ENCODE measurements at places on chromosomes 3 and 15.
A peak's percentile ranks its signal among the peaks of the same experiment; 100 is the strongest.

DNA sequence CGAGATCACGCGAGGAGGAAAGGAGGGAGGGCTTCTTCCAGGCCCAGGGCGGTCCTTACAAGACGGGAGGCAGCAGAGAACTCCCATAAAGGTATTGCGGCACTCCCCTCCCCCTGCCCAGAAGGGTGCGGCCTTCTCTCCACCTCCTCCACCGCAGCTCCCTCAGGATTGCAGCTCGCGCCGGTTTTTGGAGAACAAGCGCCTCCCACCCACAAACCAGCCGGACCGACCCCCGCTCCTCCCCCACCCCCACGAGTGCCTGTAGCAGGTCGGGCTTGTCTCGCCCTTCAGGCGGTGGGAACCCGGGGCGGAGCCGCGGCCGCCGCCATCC lies 1.1 kb upstream of the SETD5 start:
- peak; percentile 99 for DNase-seq

- DNase-seq, result no peak
Measured at GRCh38 chr3:62010989-62011388, 362.4 kb downstream of the FEZF2 start.

- DNase-seq, result no peak
Measured at GRCh38 chr15:100235030-100235617, 106.7 kb downstream of the ADAMTS17 start.

DNA sequence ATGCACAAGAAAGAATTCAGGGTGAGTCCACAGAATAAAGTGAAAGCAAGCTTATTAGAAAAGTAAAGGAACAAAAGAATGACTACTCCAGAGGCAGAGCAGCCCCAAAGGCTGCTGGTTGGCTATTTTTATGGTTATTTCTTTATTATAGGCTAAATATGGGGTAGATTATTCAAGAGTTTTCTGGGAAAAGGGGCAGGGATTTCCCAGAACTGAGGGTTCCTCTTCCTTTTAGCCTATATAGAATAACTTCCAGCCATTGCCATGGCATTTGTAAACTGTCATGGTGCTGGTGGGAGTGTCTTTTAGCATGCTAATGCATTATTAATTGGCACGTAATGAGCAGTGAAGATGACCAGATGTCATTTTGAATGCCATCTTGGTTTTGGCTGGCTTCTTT lies 13.6 kb downstream of the GLDN start:
- DNase-seq, result no peak

DNA sequence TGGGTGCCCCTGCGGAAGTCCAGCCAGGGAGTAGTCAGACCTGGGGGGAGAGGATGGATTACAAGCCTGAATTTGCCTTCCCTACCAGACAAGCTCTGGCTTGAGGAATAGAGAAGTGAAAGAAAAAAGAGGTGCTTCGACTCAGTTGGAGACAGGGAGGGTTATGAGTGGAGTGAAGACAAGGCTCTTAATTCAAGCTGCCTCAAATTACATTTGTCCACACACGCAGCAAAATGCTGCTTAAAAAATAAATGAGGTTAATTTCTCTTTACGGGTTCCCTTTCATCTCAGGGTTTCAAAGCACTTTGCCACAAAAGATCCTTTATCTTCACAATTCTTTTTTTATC lies 49.0 kb upstream of the SLC4A7 start:
- peak; percentile 32 for DNase-seq

- DNase-seq, result no peak
Measured at GRCh38 chr15:89140595-89140994, 52.3 kb downstream of the ABHD2 start.

GRCh38 chr15:83327041-83327440 lies 42.6 kb upstream of the BNC1 start:
- peak; percentile 26 for DNase-seq

DNA sequence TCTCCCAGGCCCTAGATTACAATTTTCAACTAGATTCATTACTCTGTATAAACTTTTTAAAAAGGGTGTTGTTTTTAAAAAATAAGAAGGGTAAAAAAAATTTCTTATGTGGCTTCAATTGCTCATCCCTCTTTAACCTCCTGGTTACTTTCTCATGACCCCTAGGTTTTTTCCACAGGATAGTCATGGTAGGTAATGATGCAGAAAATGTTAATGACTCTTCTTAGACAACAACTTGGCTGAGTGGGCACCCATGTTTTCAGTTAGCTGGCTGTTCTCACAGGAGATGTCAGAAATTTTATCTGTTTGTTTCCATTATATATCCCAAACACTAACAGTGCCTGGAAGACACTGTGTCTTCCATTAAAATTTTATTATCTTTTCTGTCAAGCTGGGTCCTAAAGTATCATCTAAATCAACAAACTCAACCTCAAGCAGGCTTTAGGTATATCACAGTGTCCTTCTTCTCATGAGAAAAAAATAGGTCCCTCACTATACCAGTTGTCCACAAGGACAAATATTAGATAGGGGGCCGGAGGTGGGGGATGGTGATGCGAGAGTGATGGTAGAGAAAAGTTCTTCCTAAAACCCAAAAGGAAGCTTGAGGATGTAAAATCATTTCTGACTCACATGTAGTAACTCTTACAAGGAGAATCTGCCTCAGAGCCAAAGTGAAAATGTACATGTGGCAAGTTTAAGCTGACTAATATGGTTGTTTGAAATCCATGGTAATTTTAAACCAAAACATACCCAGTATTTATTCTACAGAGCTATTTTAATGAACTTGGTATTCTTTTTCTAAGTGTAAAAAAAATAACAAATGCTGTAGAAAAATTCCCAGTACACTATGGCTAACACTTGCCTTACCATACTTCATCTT lies 43.3 kb downstream of the PLOD2 start:
- DNase-seq, result peak; percentile 88

GRCh38 chr3:77065750-77066149 lies 25.9 kb downstream of the ROBO2 start:
- DNase-seq, result no peak

- DNase-seq, result no peak
Measured at GRCh38 chr15:47998619-47999019, 122.2 kb upstream of the SLC24A5 start.

DNA sequence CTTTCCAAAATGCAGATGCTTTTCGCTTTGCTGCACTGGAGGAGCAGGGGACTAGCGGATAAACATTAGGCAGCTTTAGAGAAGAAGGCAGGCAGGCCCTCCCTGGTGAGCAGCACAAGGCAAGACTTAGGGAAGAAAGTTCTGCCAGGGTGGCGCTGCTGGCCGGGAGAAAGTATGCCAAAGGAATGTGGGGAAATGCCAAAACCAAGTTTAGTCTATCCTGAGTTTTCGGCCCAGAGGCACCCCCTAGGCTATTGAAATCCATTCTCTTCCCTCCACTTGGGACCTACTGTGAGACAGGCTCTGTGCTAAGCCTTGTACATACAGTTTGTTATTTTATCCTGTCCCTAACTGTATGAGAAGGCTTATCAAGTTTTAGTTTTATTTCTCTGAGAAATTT lies 9.2 kb downstream of the SHC4 start:
- DNase-seq, result peak; percentile 11

Measured in iris pigment epithelial cell (primary cell).